ENCODE measurements at places on chromosomes 6 and 20.

DNA sequence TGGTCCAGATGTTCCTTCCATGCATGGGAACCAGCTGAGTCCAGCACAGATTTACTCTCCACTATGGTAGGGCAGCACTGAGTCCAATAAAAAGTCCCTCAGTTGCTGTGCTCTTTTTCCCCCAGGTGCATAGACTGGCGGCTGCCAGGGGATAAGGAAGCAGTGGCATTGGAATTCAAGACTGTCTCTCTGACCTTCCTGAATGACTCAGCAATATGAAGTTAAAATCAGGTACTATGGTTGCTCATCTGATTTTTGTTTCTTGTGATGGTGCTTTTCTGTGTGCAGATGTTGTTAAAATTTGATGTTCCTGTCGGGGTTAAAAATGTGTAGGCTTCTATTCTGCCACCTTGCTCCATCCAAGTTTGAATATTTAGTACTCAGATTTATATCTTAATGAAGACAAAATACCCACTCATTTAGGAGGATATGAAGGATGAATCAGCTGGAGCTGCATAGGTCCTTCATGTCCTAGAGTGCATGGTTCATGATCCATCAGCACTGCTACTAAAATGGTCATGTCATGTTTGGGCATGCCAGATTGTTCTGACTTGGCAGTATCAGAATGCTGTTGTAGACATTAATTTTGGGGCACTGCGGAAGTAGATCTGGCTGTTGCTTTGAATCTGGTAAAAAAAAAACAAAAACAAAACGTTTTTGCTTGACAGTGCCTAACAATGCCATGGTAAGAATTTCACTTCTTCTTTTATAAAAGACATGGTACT lies 321.2 kb upstream of the MAP3K7 start:
- H3K36me3 ChIP-seq, result no peaks in the 10 kb centered on the region
- no peak overlapping the region for H3K27ac ChIP-seq
- no peak for DNase-seq

DNA sequence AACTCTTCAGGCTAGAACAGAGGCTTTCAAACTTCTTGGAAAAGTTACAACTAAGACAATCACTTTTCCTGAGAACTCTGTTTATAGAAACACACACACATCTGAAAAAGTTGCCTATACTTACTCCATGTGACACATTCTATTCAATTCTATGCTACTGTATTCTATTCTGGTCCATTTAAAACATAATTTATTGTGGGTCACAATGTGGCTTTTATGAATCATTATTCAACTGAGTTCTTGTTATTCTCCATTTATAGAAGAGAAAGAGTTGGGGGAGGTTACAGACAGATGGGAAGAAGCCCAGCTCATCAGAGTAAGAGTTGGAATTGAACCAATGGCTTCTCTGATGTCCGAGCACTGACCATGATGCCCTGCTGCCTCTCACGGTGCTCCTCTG lies 21.6 kb upstream of the BCAS1 start:
- no peak overlapping the region for H3K4me3 ChIP-seq
- H3K27me3 ChIP-seq, result no peaks in the 10 kb centered on the region
- no peak for DNase-seq
- H3K36me3 ChIP-seq, result no peaks in the 10 kb centered on the region
- no peak overlapping the region for H3K27ac ChIP-seq
- H3K4me1 ChIP-seq, result no peaks in the 10 kb centered on the region

DNA sequence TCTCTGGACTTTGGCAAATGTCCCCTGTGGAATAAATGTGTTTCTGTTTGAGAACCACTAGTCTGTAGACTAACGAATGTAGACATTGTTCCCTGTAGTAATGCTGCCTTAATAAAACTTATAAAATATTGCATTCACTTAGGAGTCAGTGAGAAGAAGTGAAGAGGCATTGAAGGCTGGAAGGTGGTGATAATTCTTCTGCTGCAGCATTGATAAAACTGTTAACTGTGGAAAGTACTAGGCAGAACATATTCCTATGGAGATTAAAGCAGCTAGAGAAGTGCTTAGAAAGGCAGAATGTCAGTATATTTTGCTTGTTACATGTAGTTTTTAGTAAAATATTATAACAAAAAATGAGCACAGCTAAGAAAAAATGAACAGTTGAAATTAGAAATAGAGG lies 4.8 kb downstream of the PGK2 start:
- no peaks in the 10 kb centered on the region for H3K27me3 ChIP-seq
- DNase-seq, result no peak
- no peaks in the 10 kb centered on the region for H3K36me3 ChIP-seq

GRCh38 chr6:22146678-22146930 lies 150.2 kb downstream of the PRL start:
- no peaks in the 10 kb centered on the region for H3K36me3 ChIP-seq
- H3K27me3 ChIP-seq, result no peaks in the 10 kb centered on the region
- H3K27ac ChIP-seq, result no peak overlapping the region
- DNase-seq, result no peak
- peaks cover 10% of the 10 kb centered on the region for H3K4me1 ChIP-seq

All from tibial nerve (tissue), 4 donors.